Posterior cingulate gyrus (tissue), 11 donors: ENCODE measurements at places on chromosomes 4 and X.

- DNase-seq = no peak
Observed at GRCh38 chrX:46704767-46705386, 54.0 kb downstream of the SLC9A7 start.

GRCh38 chr4:25807102-25807728 lies 55.6 kb downstream of the SEL1L3 start:
- DNase-seq = no peak

GRCh38 chrX:132508834-132509233 lies 20.0 kb upstream of the MBNL3 start:
- DNase-seq = no peak

DNA sequence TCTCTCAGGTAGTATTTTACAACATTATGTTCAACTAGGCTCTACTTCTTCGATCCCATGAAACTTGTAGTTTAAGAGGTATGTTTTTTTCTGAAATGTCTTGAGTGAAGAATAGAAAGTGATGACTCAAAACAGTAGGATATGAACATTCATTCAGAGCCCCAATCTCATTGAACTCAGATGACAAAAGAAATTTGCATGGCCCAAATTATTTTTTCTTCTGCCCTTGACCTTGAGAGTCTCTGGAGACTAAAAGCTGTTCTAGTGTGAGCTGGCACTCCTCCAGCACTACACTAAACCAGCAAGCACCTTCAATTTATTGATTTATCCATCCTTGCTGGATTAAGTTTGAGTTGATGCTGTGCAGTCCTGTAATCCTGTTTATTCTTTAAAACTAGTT lies 4.0 kb downstream of the DCLK2 start:
- DNase-seq = no peak
